ENCODE measurements at places on chromosomes 13 and 19.

- DNase-seq = no peak
Measured at GRCh38 chr13:40563350-40564125, 102.9 kb downstream of the FOXO1 start.

DNA sequence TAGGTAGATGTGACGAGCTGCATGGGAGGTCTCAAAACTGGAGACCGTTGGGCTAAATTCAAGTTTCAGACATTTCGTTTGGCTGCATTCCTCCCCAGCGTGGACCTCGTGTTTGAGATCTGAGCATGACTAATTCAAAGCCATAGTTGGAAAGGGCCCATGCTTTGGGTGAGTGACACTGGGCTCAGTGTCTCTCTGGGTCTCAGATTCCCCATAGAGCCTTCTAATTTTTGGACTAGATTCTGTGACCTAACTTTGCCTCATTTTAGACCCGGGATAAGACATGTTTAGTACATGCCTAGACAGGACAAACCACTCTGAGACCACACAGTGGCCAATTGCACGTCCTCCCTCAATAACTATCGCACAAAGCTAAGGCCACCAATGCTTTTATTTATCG lies 16.6 kb downstream of the CKM start:
- DNase-seq = no peak

DNA sequence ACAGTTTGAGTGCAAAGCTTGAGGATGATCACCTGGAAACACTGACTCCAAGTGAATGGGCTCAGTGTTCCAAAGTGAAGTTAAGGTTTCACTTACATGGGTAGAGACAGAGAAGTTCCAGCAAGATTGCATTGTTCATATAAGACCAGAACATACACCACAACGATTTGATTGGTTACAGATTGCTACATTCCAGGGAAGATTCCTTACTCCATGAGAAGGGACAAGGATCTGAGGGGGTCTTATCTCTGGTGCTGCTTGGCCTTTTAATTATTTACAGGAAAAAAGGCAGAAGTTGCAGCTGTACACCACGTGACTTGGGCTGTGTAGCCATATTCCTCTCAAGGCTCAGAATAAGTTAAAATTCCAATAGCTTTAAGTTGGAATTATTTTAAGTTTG lies 12.3 kb downstream of the WDFY2 start:
- DNase-seq = no peak

- no peak for DNase-seq
Measured at GRCh38 chr19:48629297-48629598, 7.9 kb downstream of the DBP start.

- no peak for DNase-seq
Measured at GRCh38 chr19:24054044-24054935, 32.7 kb upstream of the ZNF254 start.

GRCh38 chr19:49328741-49329140 lies 3.8 kb upstream of the SLC6A16 start:
- DNase-seq = no peak

GRCh38 chr19:32012886-32013631 lies 332.4 kb upstream of the ZNF507 start:
- no peak for DNase-seq

- no peak for DNase-seq
Measured at GRCh38 chr13:65594298-65594781, 1635.8 kb downstream of the PCDH9 start.

GRCh38 chr13:112958127-112958989 lies 10.7 kb upstream of the MCF2L start:
- DNase-seq = no peak

GRCh38 chr19:33349319-33350289 lies 23.9 kb upstream of the CEBPG start:
- no peak for DNase-seq

DNA sequence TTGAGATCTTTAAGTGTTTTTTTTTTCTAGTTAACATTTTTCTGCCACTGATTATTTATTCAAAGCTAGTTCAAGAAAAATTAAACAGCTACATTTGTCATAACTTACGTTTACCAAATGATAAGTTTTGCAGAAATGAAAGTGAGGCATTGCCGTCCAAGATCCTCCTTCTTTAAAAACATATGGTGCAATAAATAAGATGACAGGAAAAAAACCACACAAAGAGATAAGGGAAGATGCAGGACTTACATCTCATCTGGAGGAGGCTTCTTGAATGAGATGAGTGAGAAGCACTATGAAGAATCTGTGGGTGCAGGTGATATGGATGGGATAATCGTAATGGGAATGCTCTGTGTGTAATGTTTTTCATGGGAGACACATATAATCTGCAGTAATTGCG lies 12.4 kb downstream of the TNFSF13B start:
- no peak for DNase-seq

GRCh38 chr19:2428321-2428690 lies 920 bp upstream of the TIMM13 start:
- DNase-seq = no peak

- peak; percentile 67 for DNase-seq
Measured at GRCh38 chr19:41263042-41263849, 926 bp upstream of the HNRNPUL1 start.

GRCh38 chr19:50876456-50876855 lies 3.2 kb downstream of the KLK2 start:
- no peak for DNase-seq

- DNase-seq = no peak
Measured at GRCh38 chr19:38970664-38971532, 4.6 kb downstream of the FBXO17 start.

DNA sequence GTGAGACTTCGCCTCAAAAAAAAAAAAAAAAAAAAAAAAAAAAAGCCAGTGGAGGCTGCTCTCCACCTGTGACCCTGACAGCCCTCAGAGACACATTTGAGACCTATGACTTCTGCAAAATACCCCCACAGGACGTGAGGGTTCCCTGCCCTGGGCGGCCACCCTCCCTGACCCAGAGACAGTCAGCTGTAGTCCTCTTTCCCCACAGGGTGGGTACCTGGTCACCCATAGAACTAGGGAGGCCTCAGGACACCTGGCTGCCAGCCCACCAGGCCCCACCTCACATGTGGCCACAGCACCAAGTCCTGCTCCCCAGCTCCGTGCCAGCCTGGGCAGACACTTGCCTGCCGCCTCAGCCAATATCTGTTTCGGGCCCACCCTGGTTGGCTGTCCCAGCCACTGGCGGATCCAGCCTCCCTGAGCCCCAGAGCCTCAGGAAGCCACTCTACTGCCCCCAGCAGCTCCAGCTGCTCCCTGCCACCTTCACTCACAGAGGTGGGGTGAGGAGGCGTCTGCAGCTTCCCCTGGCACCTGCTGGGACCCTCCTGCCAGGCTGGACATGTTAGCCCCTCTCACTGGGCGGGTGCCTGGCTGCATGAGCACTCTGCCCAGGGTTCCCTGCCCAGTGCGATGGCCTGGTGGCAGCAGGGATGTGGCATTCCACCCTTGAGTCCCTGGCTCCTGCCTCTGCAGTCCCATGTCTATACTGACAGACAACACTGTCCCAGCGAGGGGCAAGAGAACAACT lies 6.9 kb downstream of the MKNK2 start:
- DNase-seq = no peak

DNA sequence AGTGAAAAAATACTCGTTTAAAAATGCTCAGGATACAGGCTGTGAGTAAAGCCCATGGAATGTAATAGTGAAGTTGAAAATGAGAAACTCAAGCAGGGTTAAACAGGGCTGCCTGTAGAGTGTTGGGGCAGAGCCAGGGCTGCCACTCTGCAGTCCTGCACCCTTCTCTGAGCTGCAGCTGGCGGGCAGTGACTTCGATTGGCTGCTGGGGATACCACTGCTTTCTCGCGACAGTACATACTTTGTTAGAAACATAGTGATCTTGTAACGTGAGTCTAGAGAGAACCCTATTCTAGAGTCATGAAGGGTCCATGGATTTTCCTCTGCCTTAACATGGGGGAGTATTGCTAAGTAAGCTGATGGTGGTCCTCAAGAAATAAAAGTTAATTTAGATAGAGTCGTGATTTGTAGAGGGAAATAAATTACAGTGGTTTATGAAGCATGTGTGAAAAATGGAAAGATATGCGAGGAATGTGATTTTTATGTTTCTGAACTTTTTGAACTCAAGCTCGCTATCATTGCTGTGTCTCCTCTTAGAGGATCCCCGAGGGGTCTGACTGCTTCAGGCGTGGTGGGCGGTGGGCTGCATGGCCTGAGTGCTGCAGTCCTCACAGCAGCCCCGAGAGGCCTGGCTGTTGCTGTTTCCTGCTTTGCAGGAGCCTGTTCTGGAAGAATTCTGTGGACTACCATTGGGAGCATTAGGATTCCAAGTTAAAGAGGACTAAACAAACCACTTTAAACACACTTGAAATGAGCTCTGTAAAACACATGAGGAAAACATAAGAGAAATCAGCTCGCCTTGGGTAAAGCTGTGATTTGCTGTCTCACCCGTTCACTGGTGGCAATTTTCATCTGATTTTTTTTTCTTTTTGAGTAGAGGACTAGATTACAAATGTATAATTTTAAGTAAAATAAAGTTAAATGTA lies 95.7 kb downstream of the ARHGEF7 start:
- DNase-seq = no peak

All from activated naive CD4-positive, alpha-beta T cell (primary cell).